ENCODE measurements at places on chromosomes 7 and 10.
A peak's percentile ranks its signal among the peaks of the same experiment; 100 is the strongest.

DNA sequence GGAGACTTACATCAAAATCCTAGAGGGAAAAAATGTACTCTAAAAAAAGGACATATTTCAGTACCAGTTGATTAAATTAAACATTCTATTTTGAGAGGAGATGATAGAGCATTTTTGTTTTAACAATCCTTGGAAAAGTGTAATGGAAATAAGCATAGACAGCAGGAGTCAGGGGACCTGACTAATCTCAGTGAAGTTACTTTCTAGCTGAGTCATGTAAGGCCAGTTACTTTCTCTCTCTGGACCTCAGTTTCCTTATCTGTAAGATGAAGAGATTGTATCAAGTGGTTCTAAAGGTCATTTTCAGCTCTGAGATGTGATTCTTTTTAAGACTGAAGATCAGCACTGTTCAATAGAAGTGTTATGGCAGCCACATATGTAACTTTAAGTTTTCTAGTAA, 44.1 kb downstream of the VTI1A start:
- DNase-seq, result no peak

- DNase-seq, result no peak
Observed at GRCh38 chr10:28111712-28112111, 112.8 kb upstream of the ODAD2 start.

- DNase-seq, result no peak
Observed at GRCh38 chr7:31020652-31021051, 31.5 kb upstream of the ADCYAP1R1 start.

- DNase-seq, result no peak
Observed at GRCh38 chr10:103197903-103198302, 4.8 kb upstream of the NT5C2 start.

DNA sequence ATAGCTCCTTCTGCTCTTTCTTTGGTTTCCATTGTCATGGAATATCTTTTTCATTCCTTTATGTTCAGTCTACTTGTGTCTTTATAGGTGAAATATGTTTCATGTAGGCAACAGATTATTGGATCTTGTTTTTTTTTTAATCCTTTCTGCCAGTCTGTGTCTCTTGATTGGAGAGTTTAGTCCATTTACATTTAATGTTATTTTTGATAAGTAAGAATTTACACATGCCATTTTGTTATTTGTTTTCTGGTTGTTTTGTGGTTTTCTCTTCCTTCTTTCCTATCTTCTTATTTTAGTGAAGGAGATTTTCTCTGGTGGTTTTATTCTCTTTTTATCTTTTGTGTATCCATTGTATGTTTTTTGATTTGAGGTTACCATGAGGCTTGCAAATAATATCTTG, 52.5 kb upstream of the TAS2R16 start:
- no peak for DNase-seq

DNA sequence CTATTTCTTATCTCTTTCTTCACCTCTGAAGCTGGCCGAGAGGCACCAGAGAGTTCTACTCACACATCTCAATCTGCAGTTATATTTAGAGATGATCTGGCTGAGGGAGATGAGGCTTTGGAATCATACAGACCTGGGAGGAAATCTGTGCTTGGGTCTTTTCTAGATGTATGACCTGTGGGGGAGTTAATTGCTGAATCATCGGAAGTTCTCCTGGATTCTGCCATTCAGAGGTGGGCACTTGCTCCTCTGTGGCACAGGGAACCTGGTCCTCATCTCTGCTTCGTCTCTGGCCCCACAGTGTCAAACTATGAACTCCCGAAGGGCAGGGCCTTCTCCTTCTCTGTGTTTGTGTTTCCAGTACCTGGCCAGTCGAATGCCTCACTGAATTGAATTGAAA, 52.5 kb downstream of the BLNK start:
- DNase-seq, result no peak

GRCh38 chr7:42053834-42054233, 183.2 kb downstream of the GLI3 start:
- DNase-seq, result no peak

GRCh38 chr10:22002591-22003176, 846 bp downstream of the DNAJC1 start:
- DNase-seq, result no peak

GRCh38 chr10:78721231-78721630, 347.5 kb upstream of the ZMIZ1 start:
- DNase-seq, result no peak

- DNase-seq, result no peak
Observed at GRCh38 chr10:89534826-89535166, 598 bp downstream of the SLC16A12 start.

GRCh38 chr10:3042589-3042988, 24.8 kb upstream of the PFKP start:
- DNase-seq, result no peak

- DNase-seq, result no peak
Observed at GRCh38 chr7:117808910-117809705, 64.1 kb downstream of the CTTNBP2 start.

DNA sequence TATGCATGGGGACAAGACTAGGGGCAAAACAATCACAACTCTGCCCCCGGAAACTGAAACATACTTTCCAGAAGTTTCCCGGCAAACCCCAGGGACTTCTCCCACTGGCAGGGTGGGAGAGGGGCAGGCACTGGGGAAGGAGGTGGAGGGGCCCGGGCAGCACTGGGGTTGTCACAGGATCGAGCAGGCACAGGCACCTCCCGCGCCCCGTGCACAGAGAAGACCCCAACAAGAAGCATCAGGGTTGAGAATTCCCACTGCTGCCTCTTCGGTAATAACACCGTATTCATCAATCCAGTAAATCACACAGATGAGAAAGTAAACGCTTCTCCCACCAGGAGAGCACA, 490.5 kb downstream of the PTPRN2 start:
- no peak for DNase-seq

DNA sequence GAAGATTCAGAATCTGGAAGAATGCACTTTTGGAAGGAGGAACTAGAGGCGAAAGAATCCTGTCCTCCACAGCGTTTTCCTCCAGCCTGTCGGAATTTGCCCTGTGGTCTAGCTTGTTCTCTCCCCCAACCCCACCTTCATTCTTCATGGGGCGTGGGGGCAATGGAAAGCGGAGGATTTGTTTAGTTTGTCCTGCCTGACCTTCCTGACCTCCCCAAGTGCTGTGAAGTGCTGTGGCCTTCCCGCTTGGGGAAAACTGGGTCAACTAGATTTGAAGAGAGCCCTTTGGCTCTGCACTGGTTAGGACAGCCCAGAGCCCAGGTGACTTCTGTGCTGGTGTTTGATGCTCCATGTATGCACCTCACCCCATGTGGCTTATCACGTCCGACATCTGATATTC, 49.1 kb downstream of the GATA3 start:
- DNase-seq, result no peak

GRCh38 chr7:50462361-50462760, 12.2 kb upstream of the FIGNL1 start:
- no peak for DNase-seq

DNA sequence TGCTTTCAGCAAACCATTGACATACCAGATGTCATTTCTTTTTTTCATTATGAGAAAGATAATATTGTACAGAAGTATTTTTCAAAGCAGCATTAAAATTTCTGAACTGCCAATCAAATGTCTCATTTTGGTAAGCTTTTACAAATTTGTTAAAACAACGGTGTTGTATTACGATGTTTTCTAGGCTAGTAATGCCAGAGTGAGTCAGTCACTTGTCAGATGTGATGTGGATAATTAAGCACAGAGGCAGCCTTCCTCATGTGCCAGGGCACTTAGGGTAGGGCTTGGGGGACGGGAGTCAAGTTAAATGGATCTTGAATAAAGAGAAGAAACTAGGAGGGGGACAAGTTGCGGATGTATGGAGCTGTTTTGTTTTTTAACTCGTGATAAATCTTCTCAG, 10.1 kb downstream of the PSTK start:
- no peak for DNase-seq

DNA sequence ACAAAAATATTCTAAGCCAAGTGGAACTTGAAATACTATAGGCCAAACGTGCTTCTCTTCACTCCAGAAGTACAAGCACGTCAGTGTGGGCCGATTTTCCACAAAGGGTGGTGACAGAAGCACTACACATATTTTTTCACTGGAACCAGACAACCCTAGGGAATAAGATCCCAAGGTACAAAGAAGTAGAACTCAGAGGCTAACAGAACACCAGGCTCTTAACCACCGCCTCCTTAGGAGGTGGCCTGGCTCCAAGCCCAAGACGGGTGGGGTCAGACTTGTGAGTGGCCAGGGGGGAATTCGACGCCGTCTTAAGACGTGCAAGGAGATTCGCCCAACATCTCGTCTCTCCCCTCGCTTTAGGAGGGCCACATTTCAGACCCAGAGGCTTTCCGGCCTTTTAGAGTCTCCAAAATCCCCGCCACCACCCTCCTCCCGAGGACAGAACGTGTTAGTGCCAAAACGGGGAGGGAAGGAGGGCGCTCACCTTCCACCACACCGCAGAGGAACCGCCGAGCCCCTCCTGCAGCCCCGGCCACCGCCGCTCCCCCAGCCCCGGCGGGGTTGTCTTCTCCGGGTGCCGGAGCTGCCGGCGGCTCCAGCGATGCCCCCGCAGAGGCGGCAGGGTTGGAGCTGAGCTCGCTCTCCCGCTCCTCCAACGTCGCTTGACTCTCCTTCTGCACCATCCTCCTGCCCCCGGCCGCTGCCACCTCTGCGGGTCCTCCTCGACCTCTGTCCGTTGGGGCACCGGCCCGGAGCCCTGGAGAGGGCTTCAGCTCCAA, 716 bp downstream of the OGA start:
- no peak for DNase-seq

DNA sequence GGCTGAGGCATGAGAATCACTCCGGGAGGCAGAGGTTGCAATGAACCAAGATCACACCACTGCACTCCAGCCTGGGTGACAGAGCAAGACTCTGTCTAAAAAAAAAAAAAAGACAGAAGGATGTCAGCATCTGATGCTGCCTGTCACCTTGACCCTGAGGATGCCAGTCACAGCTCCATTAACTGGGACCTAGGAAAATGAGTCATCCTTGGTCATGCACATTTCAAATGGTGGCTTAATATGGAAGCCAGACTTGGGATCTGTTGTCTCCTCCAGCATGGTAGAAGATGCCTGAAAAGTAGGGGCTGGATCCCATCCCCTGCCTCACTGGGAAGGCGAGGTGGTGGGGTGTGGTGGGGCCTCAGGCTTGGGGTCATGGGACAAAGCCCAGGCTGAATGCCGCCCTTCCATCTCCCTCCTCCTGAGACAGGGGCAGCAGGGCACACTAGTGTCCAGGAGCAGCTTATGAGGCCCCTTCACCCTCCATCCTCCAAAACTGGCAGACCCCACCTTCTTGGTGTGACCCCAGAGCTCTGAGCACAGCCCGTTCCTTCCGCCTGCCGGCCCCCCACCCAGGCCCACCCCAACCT, 1.3 kb downstream of the NOS3 start:
- DNase-seq, result no peak

- DNase-seq, result peak; percentile 54
Observed at GRCh38 chr7:29189743-29190201, 4.8 kb upstream of the CHN2 start.

DNA sequence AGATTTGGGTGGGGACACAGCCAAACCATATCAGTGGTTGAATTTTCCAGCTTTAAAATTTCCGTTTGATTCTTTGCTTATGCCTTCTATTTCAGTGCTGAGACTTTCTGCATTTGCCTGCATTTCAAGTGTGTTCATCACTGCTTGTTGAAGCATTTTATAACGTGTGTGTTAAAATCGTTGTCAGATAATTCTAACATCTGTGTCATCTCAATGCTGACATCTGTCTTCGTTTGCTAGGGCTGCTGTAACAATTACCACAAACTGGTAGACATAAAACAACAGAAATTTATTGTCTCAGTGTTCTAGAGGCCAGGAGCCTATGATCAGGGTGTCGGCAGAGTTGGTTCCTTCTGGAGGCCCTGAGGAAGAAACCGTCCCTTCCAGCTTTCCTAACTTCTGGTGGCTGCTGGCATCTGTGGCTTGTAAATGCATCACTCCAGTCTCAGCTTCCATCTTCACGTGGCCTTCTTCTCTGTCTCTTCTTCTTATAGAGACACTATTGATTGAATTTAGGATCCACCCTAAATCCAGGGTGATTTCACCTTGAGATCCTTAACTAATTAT, 71.1 kb upstream of the SDK1 start:
- no peak for DNase-seq

- no peak for DNase-seq
Observed at GRCh38 chr10:51433949-51434475, 265.4 kb downstream of the CSTF2T start.

GRCh38 chr10:110914431-110914830, 4.5 kb downstream of the BBIP1 start:
- no peak for DNase-seq

DNA sequence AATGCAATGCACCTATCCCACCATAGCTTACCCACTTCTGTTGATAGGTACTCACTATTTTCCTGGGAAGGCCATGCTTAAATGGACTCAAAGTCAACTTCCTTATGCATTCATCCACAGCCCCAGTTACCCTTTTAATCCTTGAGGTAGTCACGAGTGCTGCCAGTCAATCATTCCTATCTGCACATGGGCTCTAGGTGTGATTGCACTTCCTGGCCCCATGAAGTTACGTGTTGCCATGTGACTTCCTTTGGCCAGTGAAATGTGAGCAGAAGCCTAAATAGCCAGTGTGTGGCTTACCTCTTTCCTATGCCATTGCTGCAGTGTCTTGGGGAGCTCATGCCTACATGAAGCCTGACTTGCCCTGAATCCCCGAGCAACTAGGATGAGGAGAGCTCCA, 23.5 kb upstream of the EIF5AL1 start:
- DNase-seq, result no peak

DNA sequence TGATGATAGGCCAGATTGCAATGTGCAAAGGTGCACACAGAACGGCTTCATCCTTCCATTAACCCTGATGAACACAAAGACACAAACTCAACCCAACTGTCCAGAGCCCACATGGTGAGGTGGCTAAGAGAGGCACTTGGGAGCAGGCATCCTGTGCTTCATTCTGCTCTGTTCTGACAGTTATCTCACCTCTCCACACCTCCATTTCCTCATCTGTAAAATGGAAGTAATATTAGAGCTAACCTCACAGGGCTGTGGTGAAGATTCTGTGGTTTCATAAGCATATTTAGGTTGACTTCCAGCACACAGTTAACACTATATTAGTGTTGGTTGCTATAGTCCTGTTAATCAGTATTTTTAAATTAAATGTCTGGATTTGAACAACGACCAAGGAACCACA, 126.3 kb downstream of the TAX1BP1 start:
- no peak for DNase-seq

- no peak for DNase-seq
Observed at GRCh38 chr10:97311111-97311626, 7.9 kb upstream of the FRAT1 start.

DNA sequence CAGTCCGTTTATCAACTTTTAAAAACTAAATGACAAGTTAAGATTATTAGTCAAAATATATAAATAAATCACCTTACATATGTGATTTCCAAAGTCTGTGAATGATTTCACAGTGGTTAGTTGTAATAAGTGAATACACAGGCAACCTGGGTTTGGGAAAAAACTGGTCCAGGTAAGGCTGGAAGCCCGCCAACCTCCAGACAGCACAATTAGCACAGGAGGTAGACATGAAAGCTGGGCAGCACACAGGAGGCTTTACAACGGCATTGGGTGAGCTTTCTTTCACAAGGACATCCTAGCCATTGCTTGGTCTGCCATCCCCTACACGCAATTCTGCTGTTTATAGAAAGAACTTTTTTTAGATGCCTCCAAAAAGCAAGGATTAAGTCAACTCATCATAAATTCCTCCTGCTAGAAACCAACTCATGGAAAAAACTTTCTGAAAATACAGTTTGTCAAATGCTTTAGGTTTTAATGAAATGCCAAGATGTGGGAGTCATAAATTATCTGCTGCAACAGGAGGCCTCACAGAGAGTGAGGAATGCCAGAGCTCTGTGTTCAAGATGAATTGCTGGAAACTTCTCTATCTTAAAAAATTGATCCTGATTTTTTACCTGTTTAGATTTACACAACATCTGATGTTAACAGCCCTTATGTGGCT, 346.8 kb upstream of the NFE2L3 start:
- no peak for DNase-seq
